ENCODE measurements at places on chromosomes 11 and 22. TPM values are rescaled to one million over a fixed set of nuclear protein-coding genes. Genes with fewer than 3 reads are reported as not detected.

FIBIN gene
- total RNA-seq = 0.05 TPM

MS4A7 gene
- not detected for total RNA-seq

MYEOV gene
- total RNA-seq = not detected

MB gene
- not detected for total RNA-seq

PATE4 gene
- not detected for total RNA-seq

C11orf97 gene
- not detected for total RNA-seq

GGTLC2 gene
- total RNA-seq = not detected

B4GALNT4 gene
- total RNA-seq = 5.6 TPM

TRIM49 gene
- total RNA-seq = not detected

POU2AF2 gene
- total RNA-seq = not detected

PLEKHB1 gene
- 0.34 TPM for total RNA-seq

CREB3L1 gene
- 0.68 TPM for total RNA-seq

SLC22A8 gene
- total RNA-seq = not detected

FAM111B gene
- total RNA-seq = 20.6 TPM

TCF20 gene
- total RNA-seq = 29.0 TPM

DLG2 gene
- 0.51 TPM for total RNA-seq

CDK2AP2 gene
- total RNA-seq = 25.2 TPM

AGBL2 gene
- 0.17 TPM for total RNA-seq

APOL6 gene
- 14.6 TPM for total RNA-seq

OR51B4 gene
- total RNA-seq = not detected

MMP1 gene
- 1,055 TPM for total RNA-seq

CLDN5 gene
- total RNA-seq = 1,341 TPM

SAA4 gene
- total RNA-seq = not detected

CHST1 gene
- 15.7 TPM for total RNA-seq

C11orf86 gene
- not detected for total RNA-seq

MFRP gene
- total RNA-seq = not detected

NRGN gene
- total RNA-seq = 1.3 TPM

PRPF19 gene
- total RNA-seq = 45.8 TPM

BRSK2 gene
- total RNA-seq = 0.51 TPM

PKP3 gene
- 0.68 TPM for total RNA-seq

APOL5 gene
- total RNA-seq = not detected

Data from dermis blood vessel endothelial cell (primary cell).